ENCODE measurements at places on chromosomes 7 and 10.

DNA sequence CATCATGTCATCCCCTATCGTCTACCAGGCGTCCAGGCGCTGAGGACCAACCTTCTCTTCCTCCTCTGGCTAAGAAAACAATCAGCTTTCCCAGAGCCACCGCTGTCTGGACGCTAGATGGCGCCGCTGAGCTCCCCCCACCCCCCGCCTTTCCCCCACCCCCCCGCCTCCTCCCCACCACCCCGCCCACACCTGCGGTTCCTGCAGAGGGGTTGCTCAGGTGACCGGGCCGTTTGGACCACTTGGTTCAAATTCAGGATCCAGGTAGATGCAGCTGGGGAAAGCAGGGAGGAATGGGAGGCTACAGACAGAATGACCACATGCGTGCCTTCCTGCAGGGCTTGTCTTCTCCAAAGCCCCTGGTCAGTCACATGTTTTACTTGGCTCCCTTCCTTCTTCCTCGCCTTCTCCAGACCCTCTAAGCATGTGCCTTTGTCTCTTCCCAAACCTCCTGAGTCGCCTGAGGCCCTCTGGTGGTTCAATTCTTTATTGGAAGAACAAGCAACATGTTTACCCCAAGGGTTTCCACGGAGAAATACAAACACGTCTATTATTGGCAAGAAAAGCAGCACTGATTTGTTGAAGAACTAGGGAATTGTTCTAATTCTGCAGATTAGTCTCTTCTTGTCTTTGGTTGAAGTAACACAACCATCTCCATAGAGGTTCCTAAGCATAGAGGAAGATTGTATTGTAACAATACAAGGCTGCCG, 24.7 kb downstream of the AOC1 start:
- peak; percentile 48 for DNase-seq

- DNase-seq: peak; percentile 81
These were observed at the start of gene COBL for GRCh38 chr7:51316666-51317581. TSS of gene COBL (minus strand) at chr7:51316809. CDS start at chr7:51316633, 176 bp downstream.

GRCh38 chr7:155922067-155922816, 110.0 kb upstream of the SHH start:
- DNase-seq: no peak

- peak; percentile 1 for DNase-seq
These were observed 208.4 kb downstream of the ACTR3B start for GRCh38 chr7:152967958-152968357.

DNA sequence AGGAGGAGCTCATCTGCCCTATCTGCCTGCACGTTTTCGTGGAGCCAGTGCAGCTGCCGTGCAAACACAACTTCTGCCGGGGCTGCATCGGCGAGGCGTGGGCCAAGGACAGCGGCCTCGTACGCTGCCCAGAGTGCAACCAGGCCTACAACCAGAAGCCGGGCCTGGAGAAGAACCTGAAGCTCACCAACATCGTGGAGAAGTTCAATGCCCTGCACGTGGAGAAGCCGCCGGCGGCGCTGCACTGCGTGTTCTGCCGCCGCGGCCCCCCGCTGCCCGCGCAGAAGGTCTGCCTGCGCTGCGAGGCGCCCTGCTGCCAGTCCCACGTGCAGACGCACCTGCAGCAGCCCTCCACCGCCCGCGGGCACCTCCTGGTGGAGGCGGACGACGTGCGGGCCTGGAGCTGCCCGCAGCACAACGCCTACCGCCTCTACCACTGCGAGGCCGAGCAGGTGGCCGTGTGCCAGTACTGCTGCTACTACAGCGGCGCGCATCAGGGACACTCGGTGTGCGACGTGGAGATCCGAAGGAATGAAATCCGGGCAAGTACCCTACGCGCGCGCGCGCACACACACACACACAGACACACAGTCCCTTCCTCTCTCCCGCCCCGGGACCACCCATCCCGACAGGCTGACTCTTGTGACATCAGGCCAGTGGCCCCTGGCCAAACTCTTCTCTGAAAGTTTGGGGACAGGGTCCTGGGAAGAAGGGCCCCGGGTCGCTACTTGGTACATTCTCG, 538 bp downstream of the TRIM8 start:
- DNase-seq: peak; percentile 76

GRCh38 chr10:7787150-7787856, 490 bp downstream of the KIN start:
- DNase-seq: no peak

GRCh38 chr7:90945104-90945787, 319.0 kb upstream of the FZD1 start:
- no peak for DNase-seq

DNA sequence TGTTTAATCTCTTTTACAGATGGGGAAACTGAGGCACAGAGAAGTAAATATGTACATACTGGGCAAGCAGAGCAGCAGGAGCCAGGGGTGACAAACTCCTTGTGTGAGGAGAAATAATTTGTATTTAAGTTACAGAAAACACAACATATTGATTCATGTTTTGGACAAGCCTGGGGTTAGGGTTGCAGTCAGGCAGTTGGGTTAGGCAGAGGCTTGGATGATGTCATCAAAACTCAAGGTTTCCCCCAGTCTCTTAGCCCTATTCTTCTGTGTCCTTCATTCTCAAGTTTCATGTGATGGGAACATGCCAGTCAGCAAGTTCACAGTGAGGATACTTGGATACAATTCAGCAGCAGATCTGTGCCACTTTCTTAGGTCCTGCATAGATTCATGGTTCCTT, 181.4 kb downstream of the CXCL12 start:
- no peak for DNase-seq

DNA sequence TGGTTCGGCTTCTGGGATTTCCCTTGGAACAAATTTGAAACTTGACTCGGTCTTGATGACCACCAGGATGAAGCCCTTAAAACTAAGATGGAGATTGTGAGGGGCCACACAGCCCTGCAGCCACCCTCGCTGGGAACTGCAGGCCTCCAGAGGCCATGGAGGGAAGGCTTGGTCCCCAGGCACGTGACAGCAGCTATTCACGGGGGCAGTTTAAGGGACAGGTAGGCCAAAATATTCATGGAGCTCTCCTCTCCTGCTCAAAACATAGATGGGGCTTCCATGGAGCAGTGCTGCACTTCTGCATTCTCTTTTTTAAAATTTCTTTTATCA, 137.0 kb downstream of the ADCY1 start:
- no peak for DNase-seq

- DNase-seq: no peak
These were observed 204.9 kb upstream of the FRMD4A start for GRCh38 chr10:14535457-14536130.

- DNase-seq: no peak
These were observed 194.0 kb upstream of the MGMT start for GRCh38 chr10:129272866-129273650.

- no peak for DNase-seq
These were observed 201.8 kb upstream of the PPP2R2D start for GRCh38 chr10:131698986-131699385.

DNA sequence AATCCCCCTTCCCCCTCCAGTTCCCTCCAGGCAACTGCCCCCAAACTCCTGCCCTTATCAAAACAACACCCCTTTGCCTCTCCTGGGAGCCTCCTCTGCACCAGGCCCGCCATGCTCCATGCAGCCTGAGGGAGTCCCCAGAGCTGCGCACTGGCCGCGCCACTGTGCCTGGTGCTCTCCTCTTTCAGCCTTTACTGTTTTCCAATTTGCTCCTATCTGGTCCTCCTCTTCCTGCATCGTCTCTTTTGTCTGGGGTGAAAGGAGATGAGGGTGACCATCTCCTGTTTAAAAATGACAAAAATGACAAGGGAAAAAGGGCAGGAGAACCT, 165.8 kb upstream of the ADCY1 start:
- no peak for DNase-seq

- DNase-seq: no peak
These were observed 463.2 kb upstream of the GALNT17 start for GRCh38 chr7:70668606-70669358.

DNA sequence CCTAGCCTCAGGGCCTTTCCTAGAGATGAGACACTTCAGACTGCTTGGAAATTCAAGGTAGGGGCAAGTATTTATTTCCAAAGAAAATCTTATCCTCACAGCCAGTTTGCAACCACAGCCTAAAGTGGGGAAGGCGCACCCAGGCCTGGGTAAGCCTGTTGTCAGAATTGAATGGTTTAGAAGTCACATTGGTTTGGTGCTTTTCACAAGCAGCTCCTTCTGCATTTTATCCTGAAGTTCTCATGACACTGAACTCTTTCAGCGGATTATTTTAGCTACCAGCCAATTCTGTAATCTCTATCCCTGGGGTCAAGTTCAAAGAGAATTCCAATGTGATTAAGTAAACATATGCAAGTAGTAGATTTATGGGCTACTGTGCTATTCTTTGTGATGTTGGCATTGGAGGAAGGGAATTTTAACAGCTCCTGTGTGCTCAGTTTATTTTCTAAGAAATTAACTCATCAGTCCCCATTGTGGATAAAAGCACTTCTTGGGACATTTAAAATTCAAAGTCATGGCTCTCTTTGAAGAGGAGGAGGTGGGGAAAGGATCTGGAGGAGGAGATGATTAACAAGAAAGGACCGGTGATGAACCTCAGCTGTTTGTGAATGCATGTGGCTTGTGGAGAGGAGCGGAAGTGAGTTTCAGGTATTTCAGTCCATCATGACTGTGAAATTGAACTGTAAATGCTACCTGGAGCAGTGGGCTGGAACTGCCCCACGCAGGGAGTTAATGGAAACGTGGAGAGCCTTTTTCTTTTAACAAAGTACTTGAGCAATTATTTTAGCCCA, 90.2 kb upstream of the CACUL1 start:
- DNase-seq: peak; percentile 43

- DNase-seq: no peak
These were observed 3.0 kb downstream of the PCLO start for GRCh38 chr7:83159731-83160130.

- DNase-seq: no peak
These were observed 25.5 kb downstream of the SKIDA1 start for GRCh38 chr10:21499701-21500577.

- DNase-seq: no peak
These were observed 17.8 kb upstream of the ERCC6 start for GRCh38 chr10:49556723-49557122.

DNA sequence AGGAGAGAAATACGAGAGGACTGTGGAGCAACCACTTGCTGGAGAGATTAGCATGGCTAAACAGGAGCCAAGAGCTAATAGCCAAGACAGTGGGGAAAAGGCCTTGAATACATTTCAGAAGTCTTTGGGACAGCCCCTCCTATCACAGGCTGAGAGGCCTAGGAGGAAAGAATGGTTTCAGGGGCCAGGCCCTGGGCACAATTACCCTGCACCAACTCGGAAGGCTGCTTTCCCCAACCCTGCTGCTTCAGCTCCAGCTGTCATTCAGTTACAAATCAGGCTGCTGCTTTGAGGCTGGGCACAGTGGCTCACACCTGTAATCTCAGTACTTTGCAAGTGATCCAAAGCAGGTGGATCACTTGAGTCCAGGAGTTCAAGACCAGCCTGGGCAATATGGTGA, 32.0 kb upstream of the SLC35G1 start:
- DNase-seq: no peak

- DNase-seq: no peak
These were observed 791.7 kb downstream of the REEP3 start for GRCh38 chr10:64312876-64313275.

- DNase-seq: no peak
These were observed 45.0 kb downstream of the MKI67 start for GRCh38 chr10:128081222-128081621.

DNA sequence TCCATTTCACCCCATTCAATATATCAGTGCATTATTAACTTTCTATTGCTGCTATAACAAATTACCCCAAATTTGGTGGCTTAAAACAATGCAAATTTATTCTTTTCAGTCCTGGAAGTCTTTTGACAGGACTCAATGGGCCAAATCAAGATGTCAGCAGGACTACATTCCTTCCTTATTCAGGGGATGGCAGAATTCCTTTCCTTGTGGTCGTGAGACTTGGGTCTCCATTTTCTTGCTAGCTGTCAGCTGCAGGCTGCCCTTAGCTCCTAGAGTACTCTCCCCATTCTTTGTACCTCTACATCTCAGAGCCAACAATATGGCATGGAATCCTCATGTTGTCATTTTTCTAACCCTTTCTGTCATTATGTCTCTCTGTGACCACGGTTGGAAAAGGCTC, 310.6 kb downstream of the HDAC9 start:
- DNase-seq: no peak

DNA sequence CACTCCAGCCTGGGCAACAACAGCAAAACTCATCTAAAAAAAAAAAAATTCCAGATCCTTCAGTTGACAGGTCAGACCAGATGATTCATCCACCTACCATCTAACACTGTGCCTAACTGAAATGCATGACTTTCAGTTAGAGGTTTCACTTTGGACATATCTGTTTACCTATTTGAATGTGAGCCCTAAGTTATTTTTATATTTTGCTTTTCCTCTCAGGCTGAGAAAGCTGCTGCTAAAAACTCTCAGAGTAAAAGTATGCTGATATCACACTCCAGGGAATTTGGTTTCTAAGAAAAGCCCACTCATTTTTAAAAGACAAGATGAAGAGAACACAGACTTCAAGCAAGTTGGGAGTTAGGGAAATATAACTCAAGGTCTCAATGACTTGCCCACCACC, 126.0 kb downstream of the SGMS1 start:
- DNase-seq: peak; percentile 63

DNA sequence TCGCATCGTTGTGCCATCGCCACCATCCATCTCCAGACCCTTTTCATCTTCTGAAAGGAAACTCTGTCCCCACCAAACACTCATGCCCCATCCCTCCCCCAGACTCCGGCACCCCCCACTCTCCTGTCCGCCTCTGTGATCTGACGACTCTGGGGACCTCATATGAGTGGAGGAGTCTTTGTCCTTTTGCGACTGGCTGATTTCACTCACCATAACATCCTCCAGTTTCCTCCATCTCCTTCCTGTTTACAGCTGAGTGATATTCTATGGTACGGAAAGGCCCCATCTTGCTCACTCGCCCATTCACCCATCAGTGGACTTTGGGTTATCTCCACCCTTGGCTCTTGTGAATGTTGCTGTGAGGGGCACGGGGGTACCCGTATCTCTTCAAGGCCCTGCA, 11.8 kb upstream of the INSIG1 start:
- no peak for DNase-seq

GRCh38 chr7:143395187-143396149, 13.2 kb downstream of the EPHA1 start:
- DNase-seq: no peak

DNA sequence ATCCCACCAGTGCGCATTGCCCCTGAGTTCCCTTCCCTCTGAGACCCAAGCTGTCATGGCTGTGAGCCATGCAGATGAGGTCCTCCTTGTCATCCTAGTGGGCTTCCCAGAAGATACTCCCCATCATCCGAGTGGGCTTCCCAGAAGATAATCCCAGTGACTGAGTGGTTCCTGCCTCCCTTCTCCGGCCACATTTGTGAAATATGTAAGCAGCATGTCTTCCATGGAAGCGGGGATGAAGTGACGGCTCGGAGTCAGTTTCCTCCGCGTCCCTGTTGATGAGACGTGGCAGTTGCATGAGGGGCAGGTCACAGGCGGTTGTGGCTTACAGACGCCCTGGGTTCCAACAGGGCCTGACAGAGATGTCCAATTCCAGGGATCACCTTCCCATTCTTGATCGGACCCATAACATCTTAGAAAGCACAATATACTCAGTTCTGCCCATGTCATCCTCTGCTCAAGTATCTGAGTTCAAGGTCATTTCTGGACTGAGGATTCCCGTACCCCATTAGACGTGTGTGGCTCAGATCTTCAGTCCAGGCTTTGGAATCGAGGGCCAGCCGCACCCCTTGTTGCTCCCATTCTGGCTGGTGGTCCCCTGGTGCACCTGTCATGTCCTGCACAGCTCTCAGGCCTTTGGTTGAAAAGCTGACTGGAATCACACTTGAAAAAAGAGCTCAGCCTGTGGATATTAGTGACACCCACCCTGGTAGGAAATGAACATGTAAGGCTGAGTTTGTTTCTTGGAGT, 166.9 kb downstream of the PTPRN2 start:
- no peak for DNase-seq

- DNase-seq: peak; percentile 32
These were observed 560.5 kb upstream of the GALNT17 start for GRCh38 chr7:70571403-70571934.

- no peak for DNase-seq
These were observed 66.4 kb upstream of the PDCD4 start for GRCh38 chr10:110805292-110805691.

Data from urothelium cell line (cell line).